ENCODE measurements at places on chromosomes 11 and 22.

GRCh38 chr11:2458321-2458720, 13.5 kb downstream of the KCNQ1 start:
- DNase-seq: no peak

DNA sequence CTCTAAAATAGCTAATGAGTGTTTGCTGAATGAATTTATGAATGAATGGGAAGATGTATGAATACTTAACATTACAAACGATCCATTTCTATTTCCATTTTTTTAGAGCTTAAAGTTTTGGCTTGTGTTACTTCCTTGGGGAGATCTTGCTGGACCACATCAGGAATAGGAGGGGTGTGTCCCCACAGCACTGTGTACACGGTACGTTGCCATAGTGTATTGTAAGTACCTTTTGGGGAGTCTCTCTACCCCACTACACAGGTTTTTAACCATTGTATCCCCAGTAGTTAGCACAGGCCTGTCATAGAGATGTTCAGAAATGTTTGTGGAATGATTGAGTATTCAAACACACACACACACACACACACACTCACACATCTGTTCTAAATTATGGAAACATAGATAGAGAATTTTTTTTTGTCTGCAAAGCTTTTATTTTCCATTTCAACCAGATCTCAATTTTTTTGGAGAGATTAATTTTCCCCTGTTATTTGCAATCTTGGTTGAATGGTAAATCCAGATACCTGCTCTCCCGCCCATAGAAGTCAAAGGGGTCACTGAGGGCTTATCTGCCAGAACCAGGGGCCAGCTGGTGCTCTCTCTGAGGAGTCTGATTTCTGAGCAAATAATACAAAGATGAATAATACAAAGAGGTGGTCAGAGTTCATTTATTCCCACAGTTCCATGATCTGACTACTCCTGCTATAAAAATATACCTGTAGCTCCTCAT, 471.0 kb downstream of the INSC start:
- no peak for DNase-seq

- DNase-seq: no peak
These were observed 5.2 kb downstream of the CRYBB1 start for GRCh38 chr22:26612652-26613051.

DNA sequence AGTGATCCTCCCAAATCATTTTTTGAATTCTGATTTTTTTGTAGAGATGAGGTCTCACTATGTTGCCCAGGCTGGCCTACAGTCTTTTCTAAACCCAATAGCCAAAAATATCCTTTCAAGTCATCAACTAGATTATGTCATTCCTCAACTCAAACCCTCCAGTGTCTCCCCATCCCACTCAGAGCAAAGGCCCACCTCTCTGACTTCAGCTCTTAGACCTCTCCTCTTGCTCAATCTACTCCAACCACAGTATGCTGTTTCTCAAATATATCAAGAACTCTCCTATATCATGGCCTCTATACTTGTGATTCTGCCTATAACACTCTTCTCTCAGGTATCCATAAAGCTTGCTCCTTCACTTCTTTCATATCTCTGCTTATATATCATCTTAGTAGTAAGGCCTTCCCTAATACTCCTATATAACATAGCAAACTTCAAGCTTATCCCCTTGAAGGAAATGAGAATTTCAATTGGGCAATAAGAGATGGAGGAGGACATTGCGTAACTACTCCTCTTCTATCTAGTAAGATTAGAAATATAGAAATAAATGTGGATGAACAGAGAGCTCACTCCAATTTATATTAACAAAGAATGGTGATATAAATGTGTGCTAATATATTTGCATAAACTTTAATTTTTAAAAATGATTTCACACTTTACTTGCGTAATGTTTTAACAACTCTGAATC, 24.5 kb downstream of the DLG2 start:
- DNase-seq: no peak

- no peak for DNase-seq
These were observed at the start of gene SCN3B for GRCh38 chr11:123654566-123655081. TSS of gene SCN3B (minus strand) at chr11:123654624. CDS start at chr11:123653801, 823 bp downstream.

DNA sequence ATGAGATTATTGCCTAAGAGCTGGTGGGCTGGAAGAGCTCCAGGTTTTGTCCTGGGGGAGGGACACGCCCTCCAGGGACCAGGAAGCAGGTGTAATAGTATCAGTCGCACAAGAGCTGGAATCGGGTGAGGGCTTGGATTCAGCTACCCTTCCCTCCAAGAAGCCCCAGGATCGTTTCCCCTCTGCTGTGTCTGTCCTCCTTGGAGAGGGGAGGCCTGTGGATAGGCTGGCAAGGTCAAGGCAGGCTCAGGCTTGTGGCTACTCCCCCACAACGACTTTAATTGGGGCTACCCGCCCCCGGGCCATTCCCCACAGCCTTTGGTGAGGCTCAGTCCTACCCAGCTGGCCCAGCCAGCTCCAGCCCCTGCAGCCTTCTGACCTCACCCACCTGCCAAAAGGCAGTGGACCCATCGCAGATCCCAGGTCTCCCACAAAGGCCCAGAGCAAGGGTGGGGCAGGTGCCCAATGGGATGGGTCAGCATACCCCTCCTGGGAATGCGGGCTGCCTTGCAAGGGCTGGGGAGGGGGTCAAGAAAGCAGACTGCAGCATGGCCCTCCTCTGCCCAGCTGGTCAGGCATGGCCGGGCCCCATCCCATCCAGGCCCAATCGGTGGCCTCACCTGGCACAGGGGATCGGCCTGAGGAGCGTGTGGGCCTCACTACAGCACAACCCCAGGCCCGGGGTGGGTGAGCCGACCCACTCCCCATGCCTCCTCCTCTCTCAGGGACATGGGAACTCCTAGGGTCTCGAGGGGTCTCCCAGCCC, 1.0 kb downstream of the CTSD start:
- no peak for DNase-seq

DNA sequence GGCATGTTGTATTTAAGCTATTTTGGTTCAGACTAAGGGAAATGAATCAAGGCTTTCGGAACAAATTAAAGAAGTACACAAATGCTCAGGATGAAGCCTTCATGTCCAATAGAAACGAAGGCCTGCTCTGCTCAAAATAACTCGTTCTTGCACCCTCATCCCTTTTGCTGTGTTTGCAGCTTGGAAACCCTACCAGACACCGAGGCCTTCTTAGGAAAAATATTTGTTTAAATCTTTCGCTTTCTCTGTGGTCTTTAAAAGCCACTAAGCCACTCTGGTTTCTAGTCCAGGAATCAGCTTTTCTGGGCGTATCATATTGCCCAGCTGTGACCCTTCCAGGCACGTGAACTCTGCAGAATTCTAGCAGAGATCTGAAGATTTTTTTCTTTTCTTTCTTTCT, 60.9 kb upstream of the HSPA8 start:
- DNase-seq: no peak

GRCh38 chr11:80383655-80384054, 942.8 kb upstream of the TENM4 start:
- no peak for DNase-seq

DNA sequence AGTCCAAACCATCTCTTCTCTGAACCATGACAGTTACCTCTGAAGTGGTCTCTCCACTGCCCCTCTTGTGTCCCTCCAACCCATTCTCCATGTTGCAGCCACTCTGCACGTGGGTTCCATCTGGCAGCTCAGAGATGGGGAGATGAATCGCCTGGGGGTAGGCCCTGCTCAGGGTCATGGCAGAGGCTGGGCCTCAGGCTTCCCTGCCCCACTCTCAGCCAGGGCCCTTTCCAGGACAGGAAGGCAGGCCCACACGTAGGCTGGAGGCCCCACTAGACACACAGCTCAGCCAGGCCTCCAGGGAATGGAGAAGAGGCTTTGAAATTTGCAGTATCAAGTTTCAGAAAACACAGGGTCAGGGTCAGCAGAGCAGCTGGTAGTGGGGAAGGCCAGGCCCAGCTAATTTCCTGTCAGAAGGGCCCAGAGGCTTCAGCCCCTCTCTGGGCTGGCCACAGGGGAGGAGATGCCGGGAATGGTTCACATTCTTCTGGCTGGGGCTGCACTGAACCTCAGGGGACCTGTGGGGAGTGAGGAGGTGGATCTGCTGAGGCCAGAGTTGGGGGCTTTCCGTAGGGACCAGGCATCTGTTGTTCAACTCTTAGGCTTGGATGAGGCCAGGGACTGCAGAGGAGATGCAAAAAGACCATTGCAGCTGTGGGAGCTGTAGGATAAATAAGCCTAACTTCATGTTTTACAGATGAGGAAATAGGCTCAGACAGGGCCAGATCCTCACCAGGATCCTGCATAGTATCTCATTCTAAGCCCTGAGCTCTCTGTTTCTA, 101.6 kb downstream of the SWAP70 start:
- no peak for DNase-seq

DNA sequence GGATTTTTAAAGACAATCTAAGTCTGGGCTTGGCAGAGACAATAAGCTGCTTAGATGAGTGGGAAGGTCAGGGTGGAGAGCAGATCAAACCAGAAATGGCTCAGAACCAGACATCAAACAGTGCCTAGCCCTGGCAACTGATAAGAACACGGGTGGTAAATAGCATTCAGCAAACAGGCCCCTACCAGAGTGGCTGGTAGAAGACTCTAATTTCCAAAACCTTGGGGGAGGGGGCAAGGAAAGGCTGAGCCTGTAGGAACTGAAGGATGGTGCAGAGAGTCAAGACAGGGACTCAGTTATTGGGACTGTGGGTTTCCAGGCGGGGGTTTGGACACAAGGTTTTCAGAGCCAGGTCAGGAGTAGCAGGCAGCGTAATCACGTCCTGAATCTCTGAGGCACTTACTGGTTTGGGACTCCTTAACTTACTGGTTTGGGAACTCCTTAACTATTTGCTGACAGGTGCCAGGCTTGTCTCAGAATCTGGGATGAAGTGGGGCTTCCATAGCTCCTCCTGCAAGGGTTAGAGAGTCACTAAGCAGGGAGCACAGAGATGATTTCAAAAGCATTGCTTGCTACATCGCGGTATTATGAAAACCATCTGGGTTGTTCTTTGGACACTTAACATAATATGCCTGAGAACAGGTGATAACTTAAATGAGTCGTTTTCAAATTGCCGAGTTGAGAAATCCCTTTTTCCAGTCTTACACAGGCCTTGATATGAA, 5.7 kb upstream of the ABTB2 start:
- DNase-seq: no peak

DNA sequence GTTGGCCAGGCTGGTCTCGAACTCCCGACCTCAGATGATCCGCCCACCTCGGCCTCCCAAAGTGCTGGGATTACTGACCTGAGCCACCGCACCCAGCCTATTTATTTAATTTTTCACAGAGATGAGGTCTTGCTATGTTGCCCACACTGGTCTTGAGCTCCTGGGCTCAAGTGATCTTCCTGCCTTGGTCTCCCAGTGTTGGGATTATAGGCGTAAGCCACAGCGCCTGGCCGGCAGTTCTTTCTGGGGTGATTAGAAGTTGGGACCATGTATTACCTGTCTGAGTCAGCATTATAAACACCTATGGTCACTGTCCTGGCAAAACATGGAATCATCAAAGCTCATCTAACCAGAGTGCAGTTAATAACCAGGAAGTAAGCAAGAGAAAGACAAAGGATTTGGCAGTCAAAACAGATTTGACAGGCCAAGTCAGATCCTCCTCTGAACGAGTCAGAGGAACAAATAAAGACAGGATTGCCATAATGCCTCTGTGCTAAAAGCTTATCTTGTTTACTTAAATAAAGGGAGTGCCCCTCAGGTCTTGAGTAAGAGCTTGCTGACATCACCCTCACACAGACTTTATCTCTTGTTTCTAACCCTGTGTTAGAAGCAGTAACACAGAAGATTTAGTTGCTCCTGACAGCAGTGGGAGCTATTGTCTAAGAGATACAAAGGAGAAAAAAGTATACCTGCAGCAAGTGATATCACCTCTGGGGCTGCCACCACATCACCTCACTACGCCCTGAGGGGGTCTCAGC, 3.7 kb downstream of the SERPIND1 start:
- DNase-seq: peak; percentile 76

DNA sequence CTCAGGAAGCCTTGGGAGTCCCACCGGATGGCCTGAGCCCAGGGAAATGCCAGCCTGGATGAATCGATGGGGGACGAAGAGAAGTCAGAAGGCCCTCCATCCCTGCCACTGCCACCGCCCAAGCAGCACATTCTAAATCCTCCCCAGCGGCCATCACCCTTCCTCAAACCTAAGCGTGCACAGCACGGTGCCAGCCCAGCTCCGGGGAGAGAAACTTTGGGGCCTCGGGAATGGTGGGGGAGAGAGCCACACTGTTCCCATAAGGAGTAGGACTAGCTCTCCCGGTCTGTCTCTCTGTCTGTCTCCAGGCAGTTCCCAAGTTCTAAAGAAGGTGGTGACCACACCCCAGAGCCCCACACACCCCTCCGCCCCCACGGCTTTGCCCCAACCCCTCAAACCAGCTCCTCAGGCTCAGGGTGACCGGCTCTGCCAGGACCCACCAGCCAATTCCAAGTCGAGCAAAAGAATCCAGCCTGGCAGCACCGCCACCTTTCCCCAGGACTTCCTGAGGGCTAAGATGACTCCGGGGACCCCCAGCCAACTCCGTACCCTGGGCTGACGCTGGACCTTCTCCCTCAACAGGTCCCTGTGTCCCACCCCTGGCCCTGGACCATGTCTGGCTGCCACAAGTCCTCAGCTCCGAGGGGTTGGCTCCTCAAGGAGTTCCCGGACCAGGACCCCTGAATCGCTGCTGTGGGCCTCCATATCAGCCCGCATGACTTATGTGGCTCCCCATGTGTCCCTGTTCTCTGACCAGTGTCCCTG, 2.7 kb downstream of the AHNAK start:
- no peak for DNase-seq

DNA sequence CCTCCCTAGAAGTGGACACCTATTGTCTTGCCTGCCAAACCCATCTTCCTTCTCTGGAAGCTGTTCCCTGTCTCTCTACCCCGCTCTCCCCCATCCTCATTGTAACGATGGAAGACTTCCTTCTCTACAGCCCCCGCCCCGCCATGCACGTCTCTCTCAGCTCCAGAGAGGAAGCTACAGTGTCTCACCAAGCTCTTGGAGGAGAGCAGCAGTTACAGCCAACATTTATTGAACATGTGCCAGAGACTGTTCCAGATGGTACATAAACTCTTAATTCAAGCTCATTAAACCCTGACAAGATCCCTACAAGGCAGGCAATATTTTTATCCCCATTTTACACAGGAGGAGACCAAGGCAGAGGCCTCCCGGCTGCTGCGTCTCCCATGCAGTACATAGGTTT, 15.1 kb downstream of the MCHR1 start:
- DNase-seq: no peak

- DNase-seq: no peak
These were observed 499.6 kb downstream of the BRD1 start for GRCh38 chr22:49328118-49328475.

- DNase-seq: no peak
These were observed 115.4 kb downstream of the MED15 start for GRCh38 chr22:20622650-20623339.

GRCh38 chr11:61627850-61628661, 47.2 kb upstream of the SYT7 start:
- peak; percentile 48 for DNase-seq

- DNase-seq: no peak
These were observed 28.7 kb upstream of the LMO1 start for GRCh38 chr11:8292351-8292750.

DNA sequence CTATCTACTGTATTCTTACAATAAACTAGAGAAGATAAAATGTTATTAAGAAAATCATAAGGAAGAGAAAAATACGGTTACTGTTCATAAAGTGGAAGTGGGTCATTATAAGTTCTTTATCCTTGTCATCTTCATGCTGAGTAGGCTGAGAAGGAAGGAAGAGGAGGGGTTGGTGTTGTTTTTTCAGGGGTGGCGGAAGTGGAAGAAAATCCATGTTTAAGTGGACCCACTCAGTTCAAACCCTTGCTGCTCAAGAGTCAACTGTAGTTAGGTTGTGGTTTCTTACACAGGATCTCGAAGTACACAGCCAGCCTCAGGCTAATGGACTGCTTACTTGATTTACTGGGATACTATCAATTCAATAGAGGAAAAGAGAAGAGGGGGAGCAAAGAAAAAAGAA, 63.1 kb downstream of the PIWIL4 start:
- no peak for DNase-seq

All from AG09319 (cell line).